Stimulated activated CD4-positive, alpha-beta T cell treated with anti-CD3 and anti-CD28 coated beads, Interleukin-15, amount 100 ng/mL, for 1 hour (primary cell): ENCODE measurements at places on chromosomes 1 and 21.
A peak's percentile ranks its signal among the peaks of the same experiment; 100 is the strongest.

DNA sequence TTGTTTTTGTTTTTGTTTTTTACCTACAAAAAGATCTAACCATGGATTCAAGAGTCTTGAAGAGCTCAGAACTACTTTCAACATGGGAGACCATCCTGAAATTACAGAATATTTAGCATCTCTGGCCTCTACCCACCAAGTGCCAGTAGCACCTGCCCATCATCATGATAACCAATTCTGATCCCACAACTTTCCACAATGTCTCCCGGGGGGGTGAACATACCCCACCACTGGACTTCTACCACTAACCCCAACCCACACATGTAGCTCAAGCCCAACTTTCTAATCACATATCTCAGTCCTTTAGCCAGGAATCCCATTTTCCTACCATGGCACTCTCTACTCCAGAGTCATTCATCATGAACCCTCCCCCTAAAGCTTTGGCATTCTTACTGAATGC lies 15.7 kb upstream of the IFNAR2 start:
- no peak for DNase-seq

DNA sequence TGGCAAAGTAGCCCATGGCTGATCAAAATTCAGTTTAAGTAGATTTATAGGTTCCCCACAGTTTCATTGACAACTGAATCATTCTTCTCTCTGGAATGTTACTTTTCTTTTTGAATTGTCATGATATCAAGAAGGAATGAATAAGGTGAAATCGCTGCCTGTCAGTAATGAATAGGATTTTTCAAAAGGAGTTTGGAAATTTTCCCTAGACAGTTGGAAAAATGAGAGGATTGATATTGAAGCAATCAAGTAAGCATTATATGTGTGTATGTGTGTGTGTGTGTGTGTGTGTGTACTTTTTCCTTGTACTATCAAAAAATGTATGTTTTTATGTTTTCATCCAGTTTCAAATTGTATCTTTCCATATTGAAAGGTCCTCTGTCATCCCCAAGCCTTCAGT lies 479.5 kb downstream of the MRPL39 start:
- DNase-seq, result no peak

DNA sequence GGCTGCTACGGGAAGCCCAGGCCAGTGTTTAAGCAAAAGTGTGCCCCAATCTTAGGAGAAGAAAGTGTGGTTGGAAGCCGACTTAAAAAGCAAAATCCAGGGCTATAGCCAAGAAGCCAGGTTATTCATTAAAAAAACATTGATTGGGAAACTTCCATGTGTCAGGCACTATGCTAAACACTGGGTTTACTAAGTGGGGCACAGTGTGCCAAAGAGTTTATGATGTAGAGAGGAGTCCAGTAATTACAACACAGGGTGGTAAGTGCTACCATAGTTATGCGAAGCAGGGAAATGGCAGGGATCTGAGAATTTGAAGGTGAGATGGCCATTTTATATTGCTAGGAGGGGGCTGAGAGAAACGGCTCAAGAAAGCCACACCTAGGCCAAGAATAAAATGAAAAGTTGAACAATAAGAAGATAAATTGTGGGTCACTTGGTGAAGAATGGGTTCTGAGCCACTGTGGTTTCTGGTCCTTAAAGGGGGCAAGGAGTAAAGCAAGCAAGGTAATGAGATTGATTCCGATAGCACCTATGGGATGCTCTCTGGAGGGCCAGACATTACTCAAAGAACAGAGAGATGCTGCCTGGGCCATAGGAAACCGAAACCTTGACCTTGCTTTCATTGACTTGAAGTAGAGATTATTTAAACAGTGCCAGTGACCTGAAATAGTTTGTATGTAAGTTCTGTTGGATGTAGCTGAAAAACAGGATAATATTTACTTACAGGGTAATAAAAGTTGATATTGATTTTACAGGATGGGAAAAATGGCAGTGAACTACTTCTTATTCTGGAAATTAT lies 177.8 kb downstream of the GIPC2 start:
- no peak for DNase-seq

DNA sequence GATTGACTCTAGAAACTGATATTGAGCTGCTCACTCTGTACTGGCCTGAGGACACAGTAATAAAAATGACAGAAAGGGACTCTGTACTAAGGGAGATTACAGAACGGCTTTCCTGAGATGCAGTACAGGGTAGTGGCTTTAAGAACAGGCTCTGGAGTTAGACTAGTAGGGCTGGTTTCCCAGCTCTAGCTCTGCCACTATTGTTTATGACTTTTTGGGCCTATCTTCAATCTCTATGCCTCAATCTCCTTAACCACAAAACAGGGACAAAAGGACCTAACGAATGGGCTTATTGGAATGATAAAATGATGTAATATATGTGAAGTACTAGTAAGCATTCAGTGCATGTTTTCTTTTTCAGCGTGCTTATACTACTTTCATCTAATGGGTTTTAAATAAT lies 1.4 kb downstream of the DEPDC1 start:
- DNase-seq, result no peak

DNA sequence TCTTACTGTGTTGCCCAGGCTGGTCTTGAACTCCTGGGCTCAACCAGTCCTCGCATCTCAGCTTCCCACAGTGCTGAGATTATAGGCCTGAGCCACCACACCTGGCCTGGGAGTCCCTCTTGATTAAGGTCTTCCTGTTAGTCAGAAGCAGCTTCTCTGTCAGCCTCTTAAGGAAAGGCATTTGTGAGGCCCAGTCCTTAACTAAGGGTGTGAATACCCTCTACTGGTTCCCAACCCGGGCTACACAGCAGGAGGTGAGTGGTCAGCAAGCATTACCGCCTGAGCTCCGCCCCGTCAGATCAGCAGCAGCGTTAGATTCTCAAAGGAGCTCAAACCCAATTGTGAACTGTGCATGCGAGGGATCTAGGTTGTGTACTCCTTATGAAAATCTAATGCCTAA lies 117.2 kb downstream of the DYRK1A start:
- no peak for DNase-seq

- no peak for DNase-seq
These were observed 230.8 kb downstream of the HMCN1 start for GRCh38 chr1:185964946-185965345.

GRCh38 chr1:241934201-241934848 lies 23.2 kb upstream of the BECN2 start:
- DNase-seq, result no peak

DNA sequence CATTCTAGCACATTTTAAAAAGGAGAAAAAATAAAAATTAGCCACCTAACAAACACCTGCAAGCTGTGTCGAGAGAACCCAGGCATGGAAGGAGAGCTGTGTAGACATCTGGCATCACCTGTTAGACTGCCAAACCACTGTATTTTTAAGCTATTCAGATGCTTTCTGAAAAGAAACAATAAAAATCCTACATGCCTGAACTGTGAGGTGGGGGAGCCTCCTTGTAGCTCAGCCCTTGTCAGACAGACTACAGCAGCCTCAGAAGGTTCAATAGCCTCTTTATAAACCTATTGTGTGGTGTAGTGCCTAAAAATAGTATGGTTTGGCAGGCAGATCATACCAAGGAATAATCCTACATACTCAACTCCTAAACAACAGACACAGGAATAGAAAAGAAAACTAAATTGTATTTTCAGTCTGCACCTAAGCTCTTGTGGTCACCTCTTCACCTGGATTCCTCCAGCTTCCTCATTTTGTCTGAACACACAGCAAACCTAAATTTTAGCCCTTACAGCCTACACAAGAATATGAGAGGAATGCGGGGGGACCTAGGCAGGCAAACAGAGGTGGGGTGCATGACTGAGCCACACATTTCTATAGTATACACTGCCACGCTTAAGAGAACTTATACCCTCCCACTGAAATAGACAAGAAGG lies 67.0 kb downstream of the SIPA1L2 start:
- no peak for DNase-seq

DNA sequence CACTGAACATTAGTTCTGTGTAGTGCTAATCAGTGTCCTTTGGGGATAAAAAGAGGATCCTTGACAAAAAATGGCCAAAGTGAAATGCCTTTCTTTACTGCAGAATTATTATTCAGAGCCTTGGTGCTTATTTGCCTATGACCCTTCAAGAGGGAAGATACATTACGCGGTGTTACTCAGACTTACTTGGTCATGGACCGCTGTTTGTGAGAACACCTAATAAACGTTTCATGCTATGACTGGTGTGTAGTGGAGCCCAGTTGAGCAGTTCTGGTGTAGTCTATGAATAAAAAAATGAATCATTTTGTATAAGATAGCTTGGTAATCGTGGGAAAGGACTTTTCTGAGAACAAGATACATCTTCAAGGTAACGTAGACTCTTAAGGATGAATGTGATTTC lies 8.3 kb downstream of the NFYC start:
- DNase-seq, result no peak

- DNase-seq, result no peak
These were observed at the start of gene STUM for GRCh38 chr1:226548256-226549093. Gene STUM, plus strand, starts transcription at chr1:226548764. Its CDS starts 141 bp downstream, at chr1:226548905.

- DNase-seq, result no peak
These were observed 4.2 kb upstream of the CDCP2 start for GRCh38 chr1:54156986-54157385.

DNA sequence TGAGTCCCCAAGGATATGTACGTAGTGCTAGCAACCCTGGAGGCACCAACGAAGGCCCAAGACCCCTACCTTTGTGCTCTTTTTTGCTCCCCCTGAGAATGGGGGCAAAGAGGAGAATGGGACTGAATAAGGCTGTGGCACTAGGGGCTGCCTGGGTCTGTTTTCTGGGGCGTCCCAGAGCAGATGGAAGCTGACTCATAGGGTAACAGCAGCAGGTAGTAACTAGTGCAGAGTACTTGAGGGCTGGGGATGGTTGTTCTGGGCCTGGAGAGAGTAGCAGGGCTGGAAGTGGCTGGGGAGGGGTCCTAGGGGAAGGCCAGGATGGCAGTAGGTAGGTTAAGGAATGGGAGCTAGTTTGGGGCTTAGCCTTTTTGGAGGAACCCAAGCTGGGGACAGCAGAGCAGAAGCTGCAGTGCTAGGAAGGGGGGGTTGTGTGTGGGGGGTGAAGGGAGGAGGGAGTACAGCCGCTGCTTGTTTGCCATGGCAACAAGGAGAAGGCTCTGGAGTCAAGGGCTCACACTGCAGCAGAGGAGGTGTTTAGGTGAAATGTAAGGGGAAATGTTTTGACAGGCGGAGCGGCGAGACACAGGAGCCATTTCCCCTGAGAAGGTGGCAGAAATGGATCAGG lies 1.8 kb downstream of the NCDN start:
- no peak for DNase-seq

DNA sequence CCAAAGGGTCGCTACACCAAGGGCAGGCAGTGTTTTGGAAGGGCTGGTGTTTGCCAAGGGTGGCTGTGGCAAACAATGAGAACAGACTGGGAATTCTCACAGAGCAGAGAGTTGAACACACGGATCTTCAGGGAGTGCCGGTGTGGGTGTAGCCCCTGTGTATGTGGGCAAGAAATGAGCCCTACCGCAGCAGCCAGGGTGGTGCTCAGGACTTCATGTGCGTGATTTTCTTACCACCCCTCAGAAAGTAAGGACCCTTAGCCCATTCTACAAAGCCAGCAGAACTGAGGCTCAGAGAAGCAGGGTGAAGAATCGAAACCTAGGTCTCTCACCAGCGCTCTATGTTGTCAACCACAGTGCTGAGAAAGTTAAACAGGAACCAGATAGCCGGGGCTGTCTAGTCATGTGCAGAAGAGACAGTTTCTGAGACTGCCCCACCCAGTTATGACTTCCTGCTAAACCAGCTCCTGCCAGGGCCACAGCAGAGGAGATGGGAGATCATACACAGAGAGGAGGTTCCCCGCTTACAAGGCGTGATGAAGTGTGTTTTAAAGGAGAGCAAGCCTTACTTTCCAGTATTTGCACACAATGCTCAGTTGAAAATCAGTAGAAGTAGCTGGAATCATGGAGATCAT lies 21.9 kb upstream of the MORC3 start:
- DNase-seq, result peak; percentile 51

DNA sequence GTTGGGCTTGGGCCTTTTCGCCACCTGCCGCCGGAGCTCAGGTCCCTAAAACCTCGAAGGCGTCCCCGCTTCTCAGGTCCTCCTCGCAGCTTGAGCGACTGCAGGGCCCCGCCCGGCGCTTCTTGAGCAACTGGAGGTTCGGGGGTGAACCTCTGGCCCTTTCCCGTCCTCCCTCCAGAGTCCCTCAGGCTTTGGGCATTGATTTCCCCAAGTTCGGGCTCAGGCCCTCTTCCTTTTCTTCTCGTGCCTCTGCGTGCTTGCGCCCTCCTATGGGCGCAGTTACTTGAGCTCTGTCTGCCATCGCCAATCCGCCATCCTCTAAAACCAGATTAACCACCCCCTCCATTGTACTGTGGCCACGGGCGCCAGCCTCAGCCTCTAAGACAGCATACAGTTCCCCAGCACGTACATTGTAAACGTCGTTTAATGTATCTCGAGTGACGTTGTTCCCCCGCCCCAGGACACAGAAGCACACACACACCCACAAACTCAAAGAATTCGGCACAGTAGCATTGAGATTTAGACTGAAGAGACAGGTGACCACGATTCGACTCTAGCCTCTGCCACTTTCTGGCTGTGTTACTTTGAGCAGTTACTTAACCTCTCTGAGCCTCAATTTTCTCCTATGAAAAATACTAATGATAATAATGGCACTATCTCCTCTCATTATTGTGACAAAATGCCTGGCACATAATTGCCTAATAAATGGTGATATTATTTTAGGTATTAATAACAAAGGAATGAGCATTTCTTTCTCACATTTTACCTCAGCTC lies 22.6 kb downstream of the BTG2 start:
- DNase-seq, result peak; percentile 51

- no peak for DNase-seq
These were observed 1.5 kb downstream of the KIRREL1 start for GRCh38 chr1:157994704-157995582.

DNA sequence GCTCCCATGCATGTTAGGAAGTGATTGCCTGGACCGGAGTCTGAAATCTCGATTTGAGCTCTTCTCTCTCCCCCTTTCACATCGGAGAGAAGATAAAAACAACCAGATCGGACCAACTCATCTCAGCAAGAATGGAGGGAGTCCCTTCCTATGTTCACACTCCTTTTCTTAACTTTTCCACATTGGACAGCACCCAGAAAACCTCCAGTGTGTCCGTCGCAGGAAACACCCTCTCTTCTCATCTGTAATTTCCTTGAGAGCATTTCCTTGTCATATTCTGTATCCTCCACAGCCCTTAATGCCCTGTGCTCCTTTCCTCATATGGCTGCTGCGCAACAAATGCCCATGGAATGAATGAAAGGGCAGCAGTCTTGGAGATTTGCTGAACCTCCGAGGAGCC lies 1.5 kb upstream of the TDRD10 start:
- DNase-seq, result no peak

DNA sequence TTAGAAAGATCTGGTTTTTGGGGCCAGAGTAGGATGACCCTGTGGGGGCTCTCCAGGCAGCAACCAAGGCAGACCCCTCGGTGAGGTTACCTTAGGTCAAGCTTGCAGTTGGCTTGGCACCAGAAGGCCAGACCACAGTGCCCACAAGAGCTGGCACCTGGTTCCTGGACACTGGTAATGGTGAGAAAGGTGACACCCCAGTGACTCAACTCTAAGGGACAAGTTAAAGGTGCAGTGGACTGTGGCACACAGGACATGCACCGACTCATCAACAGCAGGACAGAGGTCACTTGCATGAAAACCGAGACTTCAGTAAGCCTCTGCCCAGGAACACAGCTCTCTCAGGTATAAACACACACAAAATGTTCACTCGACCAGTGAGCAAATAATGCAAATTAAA lies 6.7 kb downstream of the LRRC38 start:
- DNase-seq, result no peak

GRCh38 chr1:226691247-226691646 lies 47.8 kb downstream of the ITPKB start:
- DNase-seq, result no peak
